ENCODE measurements at places on chromosomes 6 and 20.
A peak's percentile ranks its signal among the peaks of the same experiment; 100 is the strongest.

- DNase-seq: no peak
Observed at GRCh38 chr6:33577106-33577535, 3.0 kb downstream of the BAK1 start.

GRCh38 chr6:96742702-96743101, 94.6 kb downstream of the GPR63 start:
- no peak for DNase-seq

DNA sequence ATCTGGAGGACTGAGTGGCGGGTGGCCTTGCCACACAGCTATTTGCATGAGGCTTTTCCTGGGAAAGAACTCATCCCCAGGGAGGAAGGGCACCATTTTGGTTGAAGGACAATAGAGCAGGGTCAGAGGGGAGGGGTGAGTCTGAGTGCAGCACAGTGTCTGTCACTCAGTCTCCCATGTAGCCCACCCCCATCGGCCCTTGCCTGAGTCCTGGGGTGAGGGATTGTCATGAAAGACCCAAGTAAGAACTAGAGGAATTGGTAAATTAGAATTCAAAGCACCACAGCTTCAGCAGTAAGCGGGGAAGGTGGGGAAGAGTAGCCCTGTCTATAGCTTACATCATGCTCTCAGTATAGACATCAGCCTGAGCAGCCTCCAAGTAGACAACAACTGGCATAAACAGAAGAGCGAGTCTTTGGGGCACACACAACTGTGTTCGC, 90.4 kb upstream of the TMEM30A start:
- no peak for DNase-seq

DNA sequence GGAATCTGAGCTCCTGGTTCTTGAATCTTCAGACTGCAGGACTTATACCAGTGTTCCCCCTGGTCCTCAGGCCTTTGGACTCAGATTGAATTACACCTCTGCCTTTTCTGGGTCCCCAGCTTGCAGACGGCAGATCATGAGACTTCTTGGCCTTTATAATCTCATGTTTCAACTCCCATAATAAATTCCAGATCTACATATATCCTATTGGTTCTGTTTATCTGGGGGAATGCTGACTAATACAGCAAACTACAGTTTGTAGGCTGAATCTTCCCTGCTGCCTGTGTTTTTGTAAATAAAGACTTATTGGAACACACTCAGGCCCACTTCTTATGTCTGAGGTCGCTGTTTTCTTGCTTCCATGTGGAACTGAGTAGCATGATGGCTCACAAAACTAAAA, 184.7 kb downstream of the HDGFL1 start:
- peak; percentile 43 for DNase-seq

DNA sequence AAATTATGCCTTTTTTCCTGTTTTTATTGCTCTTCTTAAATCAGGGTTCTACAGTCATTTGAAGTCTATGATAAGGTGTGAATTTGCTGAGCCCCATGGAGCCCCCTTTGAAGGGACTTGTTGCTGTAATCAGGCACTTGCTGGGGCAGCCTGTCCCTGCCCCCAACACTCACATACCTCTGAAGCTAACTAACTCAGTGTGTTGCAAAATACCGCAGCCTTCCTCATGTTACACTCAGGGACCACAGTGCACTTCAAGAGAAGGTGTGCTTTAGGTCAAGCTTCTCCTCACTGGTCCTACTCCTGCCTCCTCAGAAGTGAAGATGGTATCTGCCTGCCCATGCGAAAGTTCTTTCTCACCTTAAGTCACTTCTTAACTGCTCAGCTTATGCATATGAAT, 66.1 kb upstream of the GLP1R start:
- no peak for DNase-seq

GRCh38 chr20:14948416-14948815, 611.0 kb upstream of the FLRT3 start:
- no peak for DNase-seq

GRCh38 chr6:111417946-111418345, 65.1 kb downstream of the REV3L start:
- no peak for DNase-seq

GRCh38 chr6:122285292-122285913, 114.0 kb upstream of the HSF2 start:
- no peak for DNase-seq

DNA sequence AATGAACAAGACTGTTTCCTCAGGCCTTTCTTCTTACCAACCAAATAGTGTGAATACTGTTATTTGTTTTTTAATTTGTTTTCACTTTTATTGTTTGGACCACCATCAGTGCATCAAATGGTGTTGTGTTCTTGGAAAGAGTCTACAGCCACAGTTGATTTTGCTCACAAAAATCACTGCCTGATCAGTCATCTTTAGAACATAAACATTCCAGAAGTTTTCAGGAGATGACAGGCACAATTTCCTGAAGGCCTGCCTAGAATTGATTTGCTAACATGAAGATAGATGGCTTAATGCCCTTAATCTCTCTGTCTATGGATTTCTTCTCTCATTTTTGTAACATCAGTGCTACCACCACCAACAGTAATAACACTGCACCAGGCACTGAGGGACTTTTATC, 13.5 kb downstream of the IL22RA2 start:
- no peak for DNase-seq

- no peak for DNase-seq
Observed at GRCh38 chr6:158737082-158737709, 82.0 kb downstream of the EZR start.

DNA sequence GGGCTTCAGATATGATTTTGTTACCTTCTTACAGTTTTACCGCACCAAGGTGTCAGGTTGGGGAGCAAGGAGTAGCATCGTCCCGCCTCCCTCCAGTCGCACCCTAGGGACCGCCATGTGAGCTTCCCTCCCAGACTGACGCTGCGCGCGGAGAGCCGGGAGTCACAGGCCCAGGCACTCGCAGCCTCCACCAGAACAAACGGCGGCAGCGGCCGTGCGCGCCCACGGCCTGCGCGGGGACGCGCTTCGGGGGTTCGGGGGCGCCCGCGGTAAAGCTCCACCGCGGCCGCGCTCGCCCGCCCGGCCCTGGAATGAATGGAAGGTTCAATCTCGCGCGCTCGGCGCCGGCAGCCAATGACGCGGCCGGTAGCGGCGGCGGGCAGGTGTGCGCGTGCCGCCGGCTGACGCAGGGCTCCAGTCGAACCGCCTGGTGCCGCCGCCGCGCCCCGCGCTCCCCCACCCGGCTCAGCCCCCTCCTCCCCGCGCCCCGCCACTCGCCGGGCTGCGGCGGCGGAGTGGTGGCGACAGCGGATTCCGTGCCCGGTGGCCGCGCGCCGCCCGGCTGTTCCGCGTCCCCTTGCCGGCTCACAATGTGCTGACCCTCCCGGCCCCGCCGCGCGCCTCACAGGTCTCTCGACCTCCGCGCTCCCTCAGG, 16.5 kb upstream of the LIN28B start:
- no peak for DNase-seq

DNA sequence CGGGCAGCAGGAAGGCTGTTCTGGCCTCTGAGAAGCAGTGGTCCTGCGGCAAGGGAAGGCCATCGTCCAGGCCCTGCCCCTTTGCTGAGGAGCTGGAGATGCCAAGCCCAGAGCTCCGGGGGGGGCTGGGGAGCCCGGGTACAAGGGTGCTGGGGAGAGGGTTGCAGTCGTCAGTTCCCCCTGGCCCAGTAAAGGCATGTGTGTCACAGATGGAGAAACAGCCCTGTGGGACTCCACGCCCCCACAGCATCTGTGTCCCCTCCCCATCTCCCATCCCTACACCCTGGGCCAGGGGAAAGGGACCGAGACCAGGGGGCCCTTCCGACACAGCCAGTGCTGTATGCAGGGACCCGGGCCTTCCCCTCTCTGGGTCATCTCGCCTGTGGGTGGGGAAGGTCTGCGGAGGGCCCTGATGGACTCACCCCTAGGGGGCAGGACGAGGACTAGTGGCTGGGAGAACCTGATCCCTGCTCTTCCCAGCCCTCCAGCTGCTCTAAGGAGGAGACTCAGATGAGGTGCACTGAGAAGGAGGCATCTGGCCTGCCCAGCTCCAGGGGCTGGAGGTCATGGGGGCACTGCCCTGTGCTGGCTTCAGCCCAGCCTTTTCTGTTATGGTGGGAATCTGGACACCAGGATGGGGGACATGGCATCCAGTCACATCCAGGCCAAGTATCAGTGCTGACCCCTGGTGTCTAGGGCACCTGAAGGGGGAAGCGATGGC, 609 bp downstream of the MYL9 start:
- DNase-seq: no peak

DNA sequence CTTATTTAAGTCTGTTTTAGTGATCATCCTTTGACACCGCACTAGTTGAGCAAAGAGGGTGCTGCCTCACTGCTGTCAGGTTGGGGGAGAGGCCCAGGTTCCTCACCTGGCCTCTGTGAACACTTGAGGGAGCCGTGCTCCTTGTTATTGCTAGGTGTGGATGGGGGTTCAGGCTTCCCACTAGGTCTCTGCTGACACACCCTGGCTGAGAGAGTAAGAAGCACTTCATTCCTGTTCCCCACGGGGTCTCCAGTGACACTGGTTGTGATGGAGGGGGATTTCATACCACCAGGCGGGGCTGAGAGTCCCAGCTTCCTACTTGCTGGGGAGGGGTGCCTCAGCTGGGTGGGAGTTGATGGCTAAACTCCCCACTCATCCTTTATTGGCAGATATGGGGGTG, 11.1 kb upstream of the NOTCH4 start:
- DNase-seq: no peak

DNA sequence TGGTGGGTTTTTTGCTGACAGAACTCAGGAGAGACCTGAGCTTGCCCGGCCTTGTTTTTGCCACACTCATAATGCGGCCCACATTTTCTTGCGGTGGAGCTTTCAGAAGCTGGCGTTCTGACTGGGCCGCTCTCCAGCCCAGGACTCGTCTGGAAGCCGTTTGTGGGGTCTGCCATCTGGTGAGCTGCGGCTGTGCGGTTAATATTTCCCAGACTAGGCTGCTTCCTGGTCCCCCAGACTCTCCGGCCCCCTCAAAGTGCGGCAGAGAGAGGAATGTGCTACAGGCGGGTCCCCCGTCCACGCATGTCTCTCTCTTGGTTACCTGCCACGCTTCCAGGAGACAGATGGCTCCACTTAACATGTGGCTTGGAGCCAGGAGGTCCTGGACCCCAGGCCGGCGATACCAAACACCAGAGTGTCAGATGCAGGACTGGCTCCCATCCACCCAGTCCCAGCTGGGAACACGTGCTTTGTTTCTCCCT, 128.9 kb upstream of the PMEPA1 start:
- DNase-seq: peak; percentile 83

DNA sequence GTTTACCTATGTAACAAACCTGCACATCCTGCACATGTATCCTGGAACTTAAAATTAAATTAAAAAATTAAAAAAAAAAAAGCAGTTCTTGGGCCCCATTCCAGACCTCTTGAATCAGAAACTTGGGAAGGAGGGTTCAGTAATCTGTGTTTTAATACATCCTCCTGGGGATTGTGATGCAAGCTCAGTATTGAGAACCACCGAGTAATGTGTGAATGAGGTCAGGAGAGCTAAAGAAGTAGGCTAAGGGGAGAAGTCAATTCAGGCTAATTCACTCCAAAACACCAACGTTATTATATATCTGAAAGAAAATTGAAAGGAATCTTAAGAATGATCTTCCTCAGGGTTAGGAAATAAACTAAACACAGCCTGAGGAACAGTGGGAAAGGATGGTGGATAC, 120.4 kb downstream of the RNF144B start:
- no peak for DNase-seq

DNA sequence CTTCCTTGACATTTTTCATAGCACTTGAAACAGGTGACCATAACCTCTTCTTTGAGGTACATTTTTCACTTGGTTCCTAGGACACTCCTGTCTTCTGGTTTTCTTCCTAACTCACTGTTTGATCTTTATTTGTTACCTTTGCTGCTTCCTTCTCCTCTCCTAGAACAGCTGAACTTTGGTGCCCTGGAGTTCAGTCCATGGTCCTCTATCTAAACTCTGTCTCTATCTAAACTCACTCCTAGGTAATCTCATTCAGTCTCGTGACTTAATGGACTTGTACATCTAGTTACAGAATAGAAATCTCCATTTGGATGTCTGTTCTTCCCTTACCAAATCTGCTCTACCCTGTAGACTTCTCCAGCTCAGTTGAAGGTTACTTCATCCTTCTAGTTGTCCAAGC, 73.7 kb downstream of the SHPRH start:
- no peak for DNase-seq

DNA sequence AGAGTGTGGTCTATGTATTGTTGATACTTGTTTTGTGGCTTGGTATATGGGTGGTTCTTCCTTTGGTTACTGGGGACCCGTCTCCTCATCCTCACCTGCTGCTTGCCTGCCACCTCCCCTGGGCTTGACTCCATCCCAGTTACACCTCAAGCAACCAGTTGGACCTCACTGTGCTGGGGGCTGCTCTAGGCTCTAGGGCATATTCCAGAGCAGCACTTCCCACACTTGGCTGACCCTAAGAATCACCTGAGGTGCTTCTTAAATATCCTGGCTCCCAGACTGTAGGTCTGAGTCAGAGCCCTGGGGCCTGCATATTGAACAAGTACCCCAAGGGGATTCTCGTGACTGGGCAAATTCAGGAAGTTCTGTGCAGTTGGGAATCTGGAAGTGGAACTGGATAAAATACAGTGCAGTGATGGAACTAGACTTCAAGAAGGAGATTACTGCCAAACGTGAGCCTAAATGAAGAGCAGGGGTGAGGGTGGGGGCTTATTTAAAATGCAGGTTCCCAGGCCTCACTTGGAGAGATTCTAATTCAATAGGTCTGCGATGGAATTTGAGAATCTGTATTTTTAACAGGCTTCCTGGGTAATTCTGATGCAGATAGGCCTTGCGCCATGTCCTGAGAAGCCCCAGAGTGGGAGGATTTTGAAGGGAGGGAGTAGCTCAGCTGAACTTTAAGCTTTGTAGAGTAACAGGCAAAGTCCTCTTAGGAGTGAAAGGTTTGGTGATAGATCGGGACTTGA, 7.6 kb downstream of the SPATS1 start:
- no peak for DNase-seq

- DNase-seq: peak; percentile 15
Observed at GRCh38 chr20:16530201-16530681, 43.0 kb downstream of the KIF16B start.

DNA sequence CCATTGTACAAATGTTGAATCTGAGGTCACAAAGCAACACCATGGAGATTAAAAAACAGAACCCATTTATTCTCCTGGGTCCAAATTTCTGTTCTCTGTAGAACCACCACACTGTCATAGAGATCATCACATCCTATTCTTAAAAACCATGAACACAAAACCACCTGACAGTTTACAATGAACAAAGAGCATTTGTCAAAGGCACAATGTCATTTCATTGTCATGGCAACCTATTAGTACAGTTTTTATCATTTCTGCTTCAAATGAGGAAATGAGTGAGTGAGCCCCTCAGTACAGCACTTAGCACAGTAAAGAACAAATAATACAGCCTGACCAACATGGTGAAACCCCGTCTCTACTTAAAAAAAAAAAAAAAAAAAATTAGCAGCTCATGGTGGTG, 23.1 kb upstream of the LAMP5 start:
- DNase-seq: no peak

- DNase-seq: no peak
Observed at GRCh38 chr6:121223212-121223611, 111.1 kb downstream of the TBC1D32 start.

GRCh38 chr6:138526822-138527235, 27.5 kb upstream of the NHSL1 start:
- peak; percentile 22 for DNase-seq

GRCh38 chr20:64091770-64092169, 7.6 kb upstream of the LKAAEAR1 start:
- DNase-seq: no peak

- no peak for DNase-seq
Observed at GRCh38 chr6:32883789-32884188, 29.8 kb downstream of the PSMB9 start.

- no peak for DNase-seq
Observed at GRCh38 chr6:105509506-105510331, 106.8 kb upstream of the PREP start.
